ENCODE measurements at places on chromosomes 2 and 18. TPM values are rescaled to one million over a fixed set of nuclear protein-coding genes. Genes with fewer than 3 reads are reported as not detected.

The ACADL gene
- not detected for total RNA-seq

The KLF7 gene
- 35.8 TPM for total RNA-seq

The PID1 gene
- 0.27 TPM for total RNA-seq

- DNase-seq = peak; percentile 11
These were observed 4.5 kb upstream of the GPR55 start for GRCh38 chr2:230929381-230930148.

- no peak for DNase-seq
These were observed 124.0 kb downstream of the MDH1 start for GRCh38 chr2:63712748-63713147.

GRCh38 chr2:62197011-62197924 is 1.4 kb downstream of the B3GNT2 start:
- peak; percentile 26 for DNase-seq

- DNase-seq = no peak
These were observed 23.0 kb downstream of the FAM171B start for GRCh38 chr2:186716899-186717298.

DNA sequence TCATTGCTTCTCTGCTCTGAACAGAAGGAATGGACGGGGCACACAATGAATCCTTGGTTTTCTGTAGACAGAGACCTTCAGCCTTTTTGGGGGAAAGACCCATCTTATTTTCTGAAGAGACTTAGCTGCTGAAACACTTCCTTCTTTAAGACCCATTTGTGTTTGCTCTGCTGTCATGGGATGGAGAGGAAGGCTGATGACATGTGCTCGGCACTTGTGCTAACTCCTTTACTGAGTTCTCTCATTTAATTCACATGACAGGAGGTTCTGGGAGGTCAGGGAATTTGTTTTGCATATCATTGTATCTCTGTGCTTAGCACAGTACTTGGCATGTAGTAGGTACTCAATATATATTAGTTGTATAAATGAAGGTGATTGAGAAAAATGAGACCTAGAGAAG is 39.0 kb downstream of the OXER1 start:
- DNase-seq = no peak

DNA sequence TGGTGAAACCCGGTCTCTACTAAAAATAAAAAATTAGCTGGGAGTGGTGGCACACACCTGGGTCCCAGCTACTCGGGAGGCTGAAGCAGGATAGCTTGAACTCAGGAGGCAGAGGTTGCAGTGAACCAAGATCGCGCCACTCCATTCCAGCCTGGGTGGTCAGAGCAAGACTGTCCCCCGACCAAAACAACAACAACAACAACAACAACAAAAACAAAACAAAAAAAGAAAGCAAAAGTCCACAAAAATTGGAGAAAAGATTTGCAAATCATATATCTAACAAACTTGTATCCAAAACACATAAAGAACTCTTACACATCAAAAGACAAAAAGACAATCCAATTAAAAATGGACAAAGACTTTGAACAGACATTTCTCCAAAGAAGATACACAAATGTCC is 10.4 kb downstream of the PPM1G start:
- DNase-seq = no peak

All from activated B cell treated with CpG ODN at 0.5 μM for 24 hours (primary cell).